Amniotic stem cell (primary cell): ENCODE measurements at places on chromosomes 6 and 20.
A peak's percentile ranks its signal among the peaks of the same experiment; 100 is the strongest.

DNA sequence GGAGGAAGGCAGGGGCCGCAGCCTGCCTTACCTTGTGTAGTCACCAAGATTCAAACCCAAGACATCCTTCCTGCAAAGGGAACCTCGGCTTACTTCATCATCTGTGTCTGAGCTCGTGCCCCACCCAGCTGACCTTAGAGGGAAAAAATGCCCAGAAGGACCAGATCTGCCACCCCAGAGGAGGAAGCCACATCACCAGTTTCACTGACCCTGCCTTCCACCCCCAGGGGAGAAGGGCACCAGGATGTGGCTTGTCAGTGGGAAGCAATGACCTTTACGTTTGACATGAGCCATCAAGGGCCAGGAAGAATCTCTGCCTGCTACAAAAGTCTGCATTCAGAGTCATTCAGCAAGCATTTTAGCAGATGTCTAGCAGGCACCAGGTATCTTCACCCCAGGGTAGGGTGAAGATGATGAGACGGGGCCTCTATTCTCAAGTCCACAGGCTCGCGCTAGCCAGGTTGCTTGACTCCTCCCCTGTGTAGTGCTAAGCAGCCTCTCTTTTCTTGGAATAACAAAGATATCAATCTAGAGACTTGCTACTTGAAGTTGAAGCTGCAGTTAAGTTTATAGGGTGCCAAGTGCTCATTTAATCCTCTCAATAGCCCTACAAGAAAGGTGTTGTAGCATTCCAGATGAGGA is 28.1 kb downstream of the HM13 start:
- no peak for DNase-seq

GRCh38 chr6:25579902-25580495 is 72.0 kb upstream of the SCGN start:
- no peak for DNase-seq

- no peak for DNase-seq
Measured at GRCh38 chr20:48180024-48180423, 394.7 kb upstream of the SULF2 start.

GRCh38 chr6:161583584-161583983 is 309.7 kb upstream of the AGPAT4 start:
- DNase-seq = no peak

DNA sequence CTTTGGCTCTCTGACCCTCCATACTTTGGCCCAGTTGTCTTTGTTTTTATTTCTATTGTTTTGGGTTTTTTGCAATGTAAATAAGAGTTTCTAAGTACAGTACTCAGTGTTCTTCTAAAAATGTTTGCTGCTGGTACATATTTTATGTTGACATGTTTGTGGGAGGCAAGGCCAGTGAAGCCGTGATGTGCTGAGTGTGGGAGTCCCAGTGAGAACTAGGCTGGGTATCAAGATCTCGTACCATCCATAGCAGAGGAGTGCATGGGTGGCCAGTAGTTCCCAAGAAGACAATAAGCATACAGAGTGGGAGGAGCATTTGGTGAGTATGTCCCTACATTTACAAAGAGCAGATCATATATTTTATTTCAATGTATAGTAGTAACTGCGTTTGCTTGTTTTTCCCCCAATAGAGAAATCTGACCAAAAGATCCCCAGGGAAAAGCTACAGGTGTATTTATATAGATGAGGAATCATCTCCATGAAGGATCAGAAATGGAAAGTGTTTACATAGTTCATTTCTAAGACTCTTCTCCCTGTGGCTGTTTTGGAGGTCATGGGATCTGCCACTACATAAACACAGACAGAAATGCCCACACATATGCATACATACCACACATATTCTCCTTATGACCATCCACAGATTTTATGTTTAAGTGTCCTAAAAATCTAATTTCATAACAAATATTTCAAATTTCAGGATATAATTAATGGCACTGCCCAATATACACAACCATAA is 285.9 kb downstream of the ALDH8A1 start:
- DNase-seq = no peak

- DNase-seq = no peak
Measured at GRCh38 chr6:70289299-70289698, 13.6 kb downstream of the COL9A1 start.

GRCh38 chr20:39111359-39112177 is 149.4 kb downstream of the DHX35 start:
- no peak for DNase-seq

DNA sequence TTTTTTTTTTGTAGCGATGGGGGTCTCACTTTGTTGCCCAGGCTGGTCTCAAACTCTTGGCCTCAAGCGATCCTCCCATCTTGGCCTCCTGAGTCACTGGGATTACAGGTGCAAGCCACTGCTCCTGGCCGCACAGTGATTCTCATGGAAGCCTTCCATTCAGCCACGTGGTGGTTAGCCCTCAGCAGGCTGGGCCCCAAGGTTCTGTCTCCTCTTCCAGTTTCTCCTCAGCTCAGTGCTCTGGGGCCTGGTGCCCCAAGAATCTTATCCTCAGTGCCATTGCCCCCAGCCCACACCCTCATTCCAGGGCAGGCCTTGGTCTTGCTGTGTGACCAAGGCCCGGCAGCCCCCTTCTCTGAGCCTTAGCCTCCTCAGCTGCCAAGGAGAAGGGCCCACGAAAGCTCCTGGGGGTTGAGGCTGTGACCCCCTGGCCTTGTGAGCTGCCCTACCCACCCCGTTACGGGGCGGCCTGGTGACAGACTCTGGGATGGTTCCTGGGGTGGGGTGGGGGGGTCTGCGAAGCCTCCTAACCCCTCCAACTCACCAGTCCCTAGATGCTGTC is 16.4 kb downstream of the SRC start:
- no peak for DNase-seq

DNA sequence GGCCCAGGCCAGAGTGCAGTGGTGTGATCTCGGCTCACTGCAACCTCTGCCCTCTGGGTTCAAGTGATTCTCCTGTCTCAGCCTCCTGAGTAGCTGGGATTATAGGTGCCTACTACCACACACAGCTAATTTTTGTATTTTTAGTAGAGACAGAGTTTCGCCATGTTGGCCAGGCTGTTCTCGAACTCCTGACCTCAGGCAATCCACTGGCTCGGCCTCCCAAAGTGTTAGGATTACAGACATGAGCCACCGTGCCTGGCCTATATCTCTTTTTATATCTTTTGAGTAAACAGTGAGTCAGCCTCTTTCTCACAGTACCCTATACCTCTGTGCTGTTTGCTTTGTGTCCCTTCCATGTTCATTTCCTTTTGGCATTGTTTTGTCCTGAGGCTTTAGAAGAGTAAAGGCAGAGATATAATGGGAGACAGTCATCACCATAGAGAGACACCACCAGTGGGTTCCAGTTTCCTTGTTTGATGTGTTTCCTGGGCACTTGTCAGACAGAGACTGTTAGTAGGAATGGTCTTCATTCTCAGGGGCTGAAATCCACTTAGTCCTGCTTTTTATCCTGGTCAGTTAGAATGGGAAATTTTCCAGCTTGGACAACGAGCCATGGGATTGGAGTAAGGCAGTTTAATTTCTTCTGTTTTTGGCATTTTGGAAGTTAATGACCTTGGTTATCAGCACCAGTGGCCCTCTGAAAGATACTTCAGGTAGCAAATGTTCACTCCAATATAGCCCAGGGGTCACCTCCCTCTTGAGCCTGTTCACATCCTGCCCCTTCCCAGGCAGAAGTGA is 32.2 kb upstream of the ASXL1 start:
- DNase-seq = peak; percentile 21

DNA sequence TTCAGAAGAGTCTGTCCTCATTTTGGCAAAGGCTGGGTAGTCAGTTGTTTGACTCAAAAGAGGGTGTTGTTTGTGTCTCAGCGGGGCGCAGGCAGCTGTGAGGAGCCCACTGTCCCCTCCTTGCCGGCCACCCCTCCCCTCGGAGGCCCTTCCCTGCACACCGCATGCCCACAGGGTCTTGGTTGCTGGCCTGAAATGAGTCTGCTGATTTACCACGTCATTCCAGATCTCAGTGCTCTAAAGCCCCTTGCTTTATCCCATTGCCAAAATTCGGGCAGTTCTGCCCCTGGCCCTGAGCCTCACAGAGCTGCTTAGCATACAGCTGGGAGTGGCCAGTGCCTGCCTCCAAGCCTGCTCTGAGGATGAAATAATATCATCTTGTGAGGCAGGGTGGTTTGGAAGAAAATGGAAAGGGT is 220.7 kb downstream of the UST start:
- no peak for DNase-seq

- DNase-seq = no peak
Measured at GRCh38 chr6:169454204-169454871, 200.7 kb upstream of the THBS2 start.

GRCh38 chr6:161549977-161550655 is 276.3 kb upstream of the AGPAT4 start:
- no peak for DNase-seq

DNA sequence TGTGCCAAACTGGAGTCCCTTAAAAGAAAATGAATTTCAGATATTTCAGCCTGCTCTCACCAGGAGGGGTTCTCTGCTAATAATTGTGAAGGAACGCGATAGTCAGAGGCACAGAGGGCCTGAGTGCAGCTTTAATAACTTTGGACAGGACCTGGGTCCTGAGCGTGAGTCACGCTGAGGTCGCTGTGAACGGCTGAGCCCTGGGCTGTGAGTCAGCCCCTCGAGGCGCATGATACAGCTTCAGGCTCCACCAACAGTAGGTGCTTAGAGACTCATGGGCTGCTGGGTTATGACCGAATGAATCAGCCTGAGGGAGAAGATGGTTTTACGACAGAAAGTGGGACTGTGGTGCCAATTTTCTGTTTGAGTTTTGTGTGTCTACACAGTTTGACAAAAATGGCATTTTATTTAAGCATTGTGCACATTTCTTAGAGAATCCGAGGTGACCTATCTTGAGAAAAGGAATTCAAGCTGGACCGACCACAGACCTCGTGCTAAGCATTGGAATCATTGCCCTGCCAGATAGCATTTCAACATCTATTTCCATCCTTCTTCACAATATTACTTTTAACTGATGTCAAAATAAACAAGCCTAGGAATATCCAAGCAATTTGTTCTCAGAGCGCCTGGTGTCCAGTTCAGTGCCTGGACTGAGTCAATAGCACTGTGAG is 183.0 kb downstream of the THBS2 start:
- DNase-seq = peak; percentile 95

DNA sequence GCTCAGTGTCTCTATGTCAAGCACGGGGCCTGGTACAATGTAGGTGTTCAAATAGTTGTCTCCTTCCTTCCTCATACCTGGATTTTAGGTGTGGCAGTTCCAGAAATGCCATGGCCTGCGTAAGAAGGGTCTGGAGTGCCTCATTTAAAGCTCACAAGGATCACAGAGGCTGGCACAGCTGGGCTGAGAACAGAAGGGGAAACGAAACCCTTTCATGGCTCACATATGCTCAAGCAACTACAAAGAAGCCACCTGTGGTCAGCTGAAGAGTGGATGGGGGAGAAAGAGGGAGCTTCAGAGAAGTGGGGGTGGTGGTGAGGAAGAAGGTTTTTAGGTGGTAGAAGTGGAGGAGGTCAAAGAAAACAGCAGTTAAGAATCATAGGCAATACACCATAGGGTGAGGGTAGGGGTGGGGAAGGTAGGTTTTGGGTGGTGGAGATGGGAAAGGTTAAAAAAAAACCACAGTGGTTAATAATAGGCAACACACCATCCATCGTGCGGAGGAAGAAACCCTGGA is 17.0 kb upstream of the TOP1 start:
- DNase-seq = no peak

- no peak for DNase-seq
Measured at GRCh38 chr6:151637814-151638213, 144.0 kb downstream of the CCDC170 start.

DNA sequence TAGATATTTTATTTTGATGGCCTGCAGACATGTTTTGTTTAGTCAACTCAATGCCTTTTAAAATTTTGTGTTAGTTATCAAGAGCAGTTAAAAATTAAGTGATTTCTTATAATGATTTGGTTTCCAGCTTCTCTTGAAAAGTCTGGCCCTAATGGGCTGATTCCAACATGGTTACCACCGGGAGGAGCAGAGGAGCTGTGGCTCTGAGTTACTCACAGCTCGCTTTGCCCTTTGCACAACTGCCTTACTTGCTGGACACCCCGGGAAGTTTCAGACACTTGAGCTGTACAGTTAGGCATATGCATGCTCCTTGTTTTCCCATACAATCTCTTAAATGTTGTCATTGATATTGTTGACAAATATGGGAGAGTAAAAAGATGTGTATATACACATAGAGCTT is 173.1 kb upstream of the MMS22L start:
- DNase-seq = no peak

DNA sequence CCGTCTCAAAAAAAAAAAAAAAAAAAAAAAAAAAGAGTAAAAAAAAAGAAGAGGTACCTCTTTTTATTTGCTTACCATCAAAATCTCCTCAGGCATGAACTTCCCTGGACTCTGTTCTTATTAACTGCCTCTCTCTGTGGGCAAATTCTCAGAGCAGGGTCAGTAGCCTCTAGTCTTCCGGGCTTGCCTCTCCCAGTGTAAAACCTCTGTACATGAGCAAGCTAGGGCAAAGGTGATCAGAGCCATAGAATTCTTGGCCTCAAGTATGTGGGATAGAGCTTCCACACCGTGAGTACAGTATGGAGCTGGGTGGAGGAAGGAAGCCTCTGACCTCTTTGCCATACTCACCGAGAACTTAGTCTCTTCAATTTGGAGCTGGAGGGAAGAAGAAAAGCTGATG is 58.5 kb downstream of the TRPC4AP start:
- no peak for DNase-seq
